Suprapubic skin (tissue), 4 donors: ENCODE measurements at places on chromosomes 13 and 19.
A peak's percentile ranks its signal among the peaks of the same experiment; 100 is the strongest.

GRCh38 chr13:52395704-52396103 lies 10.3 kb downstream of the THSD1 start:
- no peaks in the 10 kb centered on the region for H3K36me3 ChIP-seq
- H3K4me3 ChIP-seq, result no peak overlapping the region
- no peak for DNase-seq
- no peak overlapping the region for H3K27ac ChIP-seq

DNA sequence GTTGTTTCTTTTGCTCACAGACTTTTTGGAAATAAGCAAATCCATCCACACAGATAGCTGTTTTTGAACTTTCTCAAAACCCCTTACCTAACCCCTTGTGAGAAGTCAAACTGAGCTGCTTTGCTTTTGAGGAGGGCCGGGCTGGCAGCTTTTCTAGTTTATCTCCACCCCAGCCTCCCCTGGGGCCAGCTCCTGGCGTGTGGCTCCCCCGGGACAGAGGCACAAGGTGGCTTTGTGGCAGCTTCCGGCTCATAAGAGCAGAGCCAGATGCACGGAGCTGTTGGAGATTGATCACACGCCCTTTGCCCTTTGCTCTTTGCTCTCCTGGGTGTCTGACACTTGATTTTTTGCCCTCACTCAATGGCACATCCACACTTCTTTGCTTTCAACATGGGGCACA lies 24.9 kb upstream of the RNF113B start:
- no peaks in the 10 kb centered on the region for H3K36me3 ChIP-seq
- H3K4me1 ChIP-seq, result no peaks in the 10 kb centered on the region
- DNase-seq, result no peak
- no peaks in the 10 kb centered on the region for H3K27me3 ChIP-seq
- no peak overlapping the region for H3K4me3 ChIP-seq

GRCh38 chr13:49374585-49375290 lies 69.1 kb downstream of the CAB39L start:
- peaks cover 5% of the 10 kb centered on the region for H3K36me3 ChIP-seq
- H3K27me3 ChIP-seq, result no peaks in the 10 kb centered on the region
- DNase-seq, result no peak
- H3K4me3 ChIP-seq, result no peak overlapping the region
- H3K4me1 ChIP-seq, result peaks cover 5% of the 10 kb centered on the region

- no peak for DNase-seq
- no peaks in the 10 kb centered on the region for H3K4me1 ChIP-seq
- peaks cover 18% of the 10 kb centered on the region for H3K27me3 ChIP-seq
Observed at GRCh38 chr19:57110592-57111328, 9.0 kb upstream of the USP29 start.

DNA sequence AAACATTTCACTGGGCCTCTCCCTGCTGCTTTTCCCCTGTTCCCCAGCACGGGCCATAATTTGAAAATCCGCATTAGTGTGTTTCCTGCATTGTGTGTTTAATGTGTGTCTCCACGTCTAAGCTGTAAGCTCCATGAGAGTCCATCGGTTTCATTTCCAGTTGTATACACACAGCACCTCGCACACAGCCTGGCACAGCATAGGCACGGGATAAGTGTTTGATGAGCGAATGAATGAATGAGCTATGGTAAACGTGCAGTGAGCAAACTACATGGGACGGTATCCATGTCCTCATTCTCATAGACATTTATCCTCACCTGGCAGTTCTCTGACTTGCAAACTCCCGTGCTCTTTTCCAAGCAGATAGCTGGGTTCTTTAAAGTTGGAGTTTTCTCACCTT lies 106.1 kb downstream of the RAB20 start:
- H3K27ac ChIP-seq, result no peak overlapping the region
- no peaks in the 10 kb centered on the region for H3K27me3 ChIP-seq
- peaks cover 9% of the 10 kb centered on the region for H3K36me3 ChIP-seq
- H3K4me1 ChIP-seq, result peaks cover 4% of the 10 kb centered on the region

DNA sequence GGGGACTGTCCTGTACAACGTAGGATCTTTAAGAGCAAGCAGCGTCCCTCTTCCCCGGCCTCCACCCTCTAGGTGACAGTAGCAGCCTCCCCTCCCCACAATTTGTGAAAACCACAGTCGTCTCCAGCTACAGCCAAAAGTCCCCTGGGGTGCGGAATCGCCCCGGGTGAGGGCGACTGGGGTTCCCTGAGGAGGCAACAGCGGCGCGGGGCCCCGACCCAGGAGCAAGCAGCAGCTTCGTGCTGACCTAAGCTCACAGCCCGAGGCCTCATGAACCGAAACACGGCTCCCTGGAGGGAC lies 322 bp downstream of the ZNF558 start:
- peak overlapping the region; percentile 99 for H3K4me3 ChIP-seq
- no peaks in the 10 kb centered on the region for H3K27me3 ChIP-seq
- no peak for DNase-seq
- H3K27ac ChIP-seq, result peak overlapping the region; percentile 98
- peaks cover 10% of the 10 kb centered on the region for H3K4me1 ChIP-seq

- no peak overlapping the region for H3K27ac ChIP-seq
- H3K4me1 ChIP-seq, result peaks cover 61% of the 10 kb centered on the region
- no peaks in the 10 kb centered on the region for H3K27me3 ChIP-seq
- H3K36me3 ChIP-seq, result peaks cover 5% of the 10 kb centered on the region
- H3K4me3 ChIP-seq, result no peak overlapping the region
Observed at GRCh38 chr19:19458110-19458816, 52.8 kb downstream of the GATAD2A start.

DNA sequence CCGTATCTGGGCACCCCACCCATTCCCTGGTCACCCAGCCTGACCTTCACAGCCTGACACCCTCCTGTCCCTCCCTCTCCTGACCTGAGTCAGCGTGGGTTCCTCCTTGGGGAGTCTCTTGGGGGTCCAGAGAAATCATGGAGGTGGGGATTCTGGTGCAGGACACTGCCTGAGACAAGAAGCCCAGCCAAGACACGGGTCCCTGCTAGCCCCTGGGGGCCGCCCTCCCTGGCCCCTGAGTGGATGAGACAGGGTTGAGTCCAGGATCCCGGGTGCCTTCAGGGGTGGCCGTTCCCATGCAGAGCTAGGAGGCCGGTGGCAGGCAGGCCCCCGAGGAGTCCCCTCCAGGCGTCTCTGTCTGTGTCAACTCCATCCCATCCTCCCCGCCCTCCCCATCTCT lies 1.6 kb downstream of the MAP2K7 start:
- no peak for DNase-seq
- H3K27me3 ChIP-seq, result no peaks in the 10 kb centered on the region
- H3K36me3 ChIP-seq, result peaks cover 20% of the 10 kb centered on the region
- peak overlapping the region; percentile 86 for H3K4me3 ChIP-seq
- peaks cover 73% of the 10 kb centered on the region for H3K4me1 ChIP-seq

DNA sequence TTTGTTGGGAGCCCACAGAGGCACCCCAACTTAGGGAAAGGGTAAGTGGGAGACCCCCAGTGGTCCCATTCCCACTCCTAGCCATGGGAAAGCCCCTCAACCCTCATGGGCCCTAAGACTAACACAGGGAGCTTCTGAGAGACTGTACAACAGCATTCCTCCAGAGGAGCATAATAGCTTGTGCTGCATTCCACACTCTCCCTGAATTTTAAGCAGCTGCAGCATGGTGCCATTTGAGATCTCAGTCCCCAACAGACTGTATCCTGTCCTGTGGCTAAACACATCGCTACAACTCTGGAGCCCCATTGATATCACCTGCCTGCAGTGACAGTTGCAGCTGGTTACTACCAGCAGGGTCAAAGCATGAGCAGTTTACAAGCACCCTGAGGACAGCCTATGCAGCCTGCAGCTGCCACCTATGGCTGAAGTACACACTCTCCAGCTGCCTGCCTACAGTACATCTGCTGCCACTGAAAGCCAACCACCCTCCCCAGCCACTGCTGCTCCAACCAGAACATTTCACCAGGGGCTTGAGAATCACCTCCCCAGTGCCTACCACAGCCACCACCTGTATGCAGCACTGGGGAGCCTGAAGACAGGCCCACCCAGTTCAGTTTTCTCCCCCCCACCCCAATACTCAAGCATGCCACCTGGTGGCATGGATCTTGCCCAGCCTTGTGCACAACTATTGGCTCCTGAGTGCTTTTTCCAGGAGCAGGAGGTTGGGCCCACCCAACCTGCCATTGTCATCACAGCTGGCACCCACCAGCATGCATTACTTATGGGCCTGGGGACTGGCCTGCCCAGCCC lies 557.3 kb downstream of the GPC5 start:
- H3K4me3 ChIP-seq, result no peak overlapping the region
- DNase-seq, result no peak
- no peak overlapping the region for H3K27ac ChIP-seq
- no peaks in the 10 kb centered on the region for H3K27me3 ChIP-seq
- no peaks in the 10 kb centered on the region for H3K4me1 ChIP-seq

GRCh38 chr13:31452525-31452924 lies 252.8 kb downstream of the B3GLCT start:
- no peak overlapping the region for H3K27ac ChIP-seq
- no peaks in the 10 kb centered on the region for H3K4me1 ChIP-seq
- H3K4me3 ChIP-seq, result no peak overlapping the region

DNA sequence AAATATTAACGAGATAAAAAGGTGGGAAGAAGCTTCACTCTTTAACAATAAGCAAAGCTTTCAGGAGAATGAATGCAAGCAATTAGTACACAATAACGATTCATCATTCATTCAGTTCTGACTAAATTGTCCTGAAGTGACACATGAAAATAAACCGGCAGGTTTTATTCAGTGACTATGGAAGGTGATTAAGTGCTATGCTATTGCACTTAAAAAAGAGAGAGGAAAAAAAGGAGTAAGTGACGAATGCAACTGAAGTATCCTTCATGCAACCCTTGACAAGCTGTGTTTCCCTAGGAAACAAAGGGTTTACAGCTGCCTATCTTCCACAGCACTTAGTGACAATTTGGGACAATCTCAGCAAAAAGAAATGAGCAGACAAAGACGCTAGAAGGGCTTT lies 1.4 kb downstream of the LIG4 start:
- H3K36me3 ChIP-seq, result peaks cover 22% of the 10 kb centered on the region
- no peaks in the 10 kb centered on the region for H3K27me3 ChIP-seq
- H3K4me1 ChIP-seq, result peaks cover 35% of the 10 kb centered on the region
- DNase-seq, result no peak
- H3K27ac ChIP-seq, result no peak overlapping the region

GRCh38 chr19:35086455-35086854 lies 29.2 kb upstream of the FXYD3 start:
- peaks cover 7% of the 10 kb centered on the region for H3K4me1 ChIP-seq
- no peak for DNase-seq
- no peaks in the 10 kb centered on the region for H3K27me3 ChIP-seq
- H3K36me3 ChIP-seq, result no peaks in the 10 kb centered on the region
- no peak overlapping the region for H3K4me3 ChIP-seq

GRCh38 chr19:16022681-16023080 lies 53.6 kb upstream of the TPM4 start:
- H3K36me3 ChIP-seq, result no peaks in the 10 kb centered on the region
- no peak overlapping the region for H3K27ac ChIP-seq
- peak; percentile 61 for DNase-seq
- no peaks in the 10 kb centered on the region for H3K4me1 ChIP-seq

GRCh38 chr19:30857388-30857787 lies 485.2 kb downstream of the ZNF536 start:
- H3K27me3 ChIP-seq, result no peaks in the 10 kb centered on the region
- no peak for DNase-seq
- no peak overlapping the region for H3K4me3 ChIP-seq
- no peak overlapping the region for H3K27ac ChIP-seq
- H3K4me1 ChIP-seq, result no peaks in the 10 kb centered on the region

DNA sequence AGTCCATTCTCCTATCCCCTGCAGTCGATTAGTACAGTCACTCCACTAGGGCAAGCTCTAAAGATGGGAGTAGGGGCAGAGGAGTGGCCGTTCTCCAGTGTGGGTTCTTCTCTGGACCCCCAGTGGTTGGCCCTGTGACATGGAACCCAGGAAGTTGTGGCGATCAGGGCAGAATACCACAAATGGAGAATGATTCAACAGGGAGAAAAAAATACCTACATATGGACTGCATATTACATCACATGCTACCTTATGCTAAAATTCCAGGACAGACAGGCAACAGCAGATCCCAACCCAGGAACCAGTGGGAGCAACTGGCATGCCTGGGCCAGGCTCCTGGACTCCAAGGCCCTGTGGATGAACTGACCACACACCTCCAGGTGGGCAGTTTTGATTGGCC lies 20.4 kb downstream of the POU2F2 start:
- no peak overlapping the region for H3K27ac ChIP-seq
- H3K4me1 ChIP-seq, result peaks cover 3% of the 10 kb centered on the region
- no peak for DNase-seq
- no peak overlapping the region for H3K4me3 ChIP-seq
- peaks cover 3% of the 10 kb centered on the region for H3K27me3 ChIP-seq

- peaks cover 11% of the 10 kb centered on the region for H3K4me1 ChIP-seq
- H3K27ac ChIP-seq, result no peak overlapping the region
- no peaks in the 10 kb centered on the region for H3K27me3 ChIP-seq
- no peak overlapping the region for H3K4me3 ChIP-seq
- no peaks in the 10 kb centered on the region for H3K36me3 ChIP-seq
- DNase-seq, result no peak
Observed at GRCh38 chr13:39144391-39144790, 106.1 kb downstream of the NHLRC3 start.

GRCh38 chr19:677201-677600 lies 1.0 kb downstream of the FSTL3 start:
- peaks cover 53% of the 10 kb centered on the region for H3K4me1 ChIP-seq
- DNase-seq, result peak; percentile 89
- peak overlapping the region; percentile 96 for H3K27ac ChIP-seq
- peak overlapping the region; percentile 60 for H3K4me3 ChIP-seq
- H3K27me3 ChIP-seq, result peaks cover 4% of the 10 kb centered on the region

DNA sequence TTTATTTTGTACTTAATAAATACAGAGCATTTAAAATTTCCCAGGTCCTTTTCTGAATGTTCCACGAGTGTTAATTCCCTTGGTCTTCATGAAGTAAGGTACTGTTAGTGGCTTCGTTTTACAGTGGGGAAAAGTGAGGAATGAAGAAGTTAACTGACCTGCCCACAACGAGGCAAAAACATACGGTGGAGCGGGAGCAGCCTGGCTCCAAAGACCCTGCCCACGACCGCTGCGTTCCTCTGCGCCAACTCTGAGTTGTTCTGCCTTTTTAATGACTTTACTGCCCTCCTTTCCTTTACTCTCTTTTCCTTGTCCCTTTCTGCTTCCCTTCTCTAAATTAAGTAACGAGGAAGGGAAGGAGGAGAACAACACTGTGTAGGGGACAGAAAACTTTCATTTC lies 392.9 kb downstream of the PCDH9 start:
- no peak for DNase-seq
- no peaks in the 10 kb centered on the region for H3K36me3 ChIP-seq
- no peaks in the 10 kb centered on the region for H3K4me1 ChIP-seq
- H3K27ac ChIP-seq, result no peak overlapping the region
- H3K4me3 ChIP-seq, result no peak overlapping the region

GRCh38 chr19:48509467-48510194 lies 2.0 kb downstream of the LMTK3 start:
- no peaks in the 10 kb centered on the region for H3K36me3 ChIP-seq
- no peak overlapping the region for H3K4me3 ChIP-seq
- DNase-seq, result no peak

- H3K36me3 ChIP-seq, result peaks cover 44% of the 10 kb centered on the region
- no peak overlapping the region for H3K4me3 ChIP-seq
- no peak for DNase-seq
- H3K4me1 ChIP-seq, result peaks cover 23% of the 10 kb centered on the region
- H3K27ac ChIP-seq, result no peak overlapping the region
- no peaks in the 10 kb centered on the region for H3K27me3 ChIP-seq
Observed at GRCh38 chr19:55598034-55598433, 1.3 kb downstream of the FIZ1 start.
